ENCODE measurements at places on chromosomes 4 and X.

- no peak for DNase-seq
Observed at GRCh38 chr4:100288811-100289529, 98.7 kb upstream of the DDIT4L start.

GRCh38 chrX:10841579-10841978, 221.2 kb upstream of the MID1 start:
- DNase-seq = no peak

GRCh38 chrX:112081781-112082652, 559 bp downstream of the TRPC5 start:
- DNase-seq = no peak

GRCh38 chr4:23268072-23268771, 575.5 kb downstream of the GBA3 start:
- no peak for DNase-seq

DNA sequence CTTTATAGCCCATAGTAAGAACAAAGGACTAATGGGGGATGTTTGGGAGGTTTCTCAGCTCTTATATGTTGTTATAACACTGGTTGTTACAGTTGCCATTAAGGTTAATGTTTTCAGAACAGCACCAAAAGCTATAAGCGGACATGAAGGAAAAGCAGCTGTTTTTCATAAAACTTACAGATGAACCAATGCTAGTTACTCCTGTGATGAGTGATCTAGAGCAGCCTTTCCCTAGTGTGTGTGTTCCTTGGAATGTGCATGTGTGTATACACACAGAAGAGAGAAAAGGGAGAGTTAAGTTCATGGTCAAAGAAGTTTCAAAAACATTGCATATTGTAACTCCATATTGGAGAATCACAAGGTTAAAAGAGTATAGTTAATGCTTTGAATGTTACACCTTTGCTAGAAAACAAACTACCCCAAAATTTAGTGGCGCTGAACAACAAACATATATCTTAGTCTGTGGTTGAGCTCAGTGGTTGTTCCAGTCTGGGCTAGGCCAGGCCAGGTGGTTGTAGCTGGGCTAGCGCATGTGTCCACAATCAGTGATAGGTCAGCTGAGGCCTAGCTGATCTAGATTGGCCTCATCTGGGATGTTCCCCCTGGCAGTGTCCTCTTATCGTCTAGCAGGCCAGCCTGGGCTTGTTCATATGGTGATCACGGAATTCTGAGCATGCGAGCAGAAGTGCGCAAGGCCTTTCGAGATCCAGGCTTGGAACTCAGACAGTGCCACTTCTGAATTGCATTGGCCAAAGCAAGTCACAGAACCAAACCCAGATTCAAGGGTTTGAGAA, 151.0 kb downstream of the NHS start:
- no peak for DNase-seq

DNA sequence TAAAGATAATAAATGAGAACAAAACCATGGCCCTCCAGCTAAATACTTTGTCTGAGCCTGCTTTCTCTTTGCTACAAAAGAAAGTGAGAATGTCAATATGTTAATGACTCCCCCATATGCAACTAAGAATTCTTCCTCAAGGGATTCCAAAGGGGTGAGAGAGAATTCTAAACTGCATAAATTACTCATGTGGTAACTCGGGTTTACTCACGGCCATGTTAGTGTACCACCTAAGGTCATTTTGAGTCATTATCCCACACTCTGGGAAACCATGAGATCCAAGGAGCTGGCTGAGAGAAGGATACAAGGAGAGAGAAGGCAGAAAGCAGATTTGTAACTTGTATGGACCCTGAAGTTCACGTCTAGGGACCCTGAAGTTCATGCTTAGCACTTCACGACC, 190.3 kb downstream of the DHX15 start:
- no peak for DNase-seq

GRCh38 chrX:45083314-45083713, 117.4 kb downstream of the DIPK2B start:
- DNase-seq = no peak

DNA sequence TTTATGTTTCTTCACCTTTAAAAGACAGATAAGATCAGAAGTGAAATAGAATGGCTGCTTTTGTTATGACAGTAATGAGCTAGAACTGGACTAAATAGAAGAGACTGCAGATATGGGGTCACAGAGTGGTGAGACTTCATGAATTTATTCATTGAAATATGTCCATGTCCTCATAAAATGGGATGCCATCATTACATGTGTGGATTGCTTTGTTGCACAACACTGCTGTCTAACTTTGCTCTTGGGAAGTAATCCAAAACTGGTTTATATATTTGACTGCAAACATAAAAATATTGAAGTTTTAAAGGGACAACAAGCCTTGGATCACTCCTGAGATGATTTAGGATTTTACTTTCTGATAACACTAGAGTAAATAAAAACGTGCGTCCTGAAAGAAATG, 209.2 kb upstream of the FAT4 start:
- DNase-seq = no peak

GRCh38 chrX:14355556-14355955, 173.8 kb upstream of the GLRA2 start:
- DNase-seq = no peak

- no peak for DNase-seq
Observed at GRCh38 chr4:139144911-139145551, 32.0 kb downstream of the ELF2 start.

DNA sequence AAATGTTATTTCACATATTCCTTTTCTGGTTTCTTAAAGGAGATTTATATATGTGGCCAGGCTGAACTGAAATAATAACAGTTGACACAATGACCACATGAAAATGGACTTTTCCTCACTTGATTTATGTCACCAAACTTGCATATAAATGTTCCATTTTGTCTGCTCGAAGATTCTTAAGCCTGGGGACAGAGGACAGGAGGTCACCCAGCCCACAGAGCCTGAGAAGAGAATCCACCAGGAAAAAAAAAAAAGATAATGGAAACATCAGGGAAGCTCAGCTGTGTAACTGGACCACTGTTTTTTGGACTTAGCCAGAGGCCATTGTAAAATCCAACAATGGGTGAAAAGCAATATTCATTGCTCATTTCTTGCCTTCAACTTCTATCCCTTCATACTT, 359.0 kb upstream of the FGF16 start:
- no peak for DNase-seq

- no peak for DNase-seq
Observed at GRCh38 chr4:173546776-173547175, 16.7 kb upstream of the HAND2 start.

DNA sequence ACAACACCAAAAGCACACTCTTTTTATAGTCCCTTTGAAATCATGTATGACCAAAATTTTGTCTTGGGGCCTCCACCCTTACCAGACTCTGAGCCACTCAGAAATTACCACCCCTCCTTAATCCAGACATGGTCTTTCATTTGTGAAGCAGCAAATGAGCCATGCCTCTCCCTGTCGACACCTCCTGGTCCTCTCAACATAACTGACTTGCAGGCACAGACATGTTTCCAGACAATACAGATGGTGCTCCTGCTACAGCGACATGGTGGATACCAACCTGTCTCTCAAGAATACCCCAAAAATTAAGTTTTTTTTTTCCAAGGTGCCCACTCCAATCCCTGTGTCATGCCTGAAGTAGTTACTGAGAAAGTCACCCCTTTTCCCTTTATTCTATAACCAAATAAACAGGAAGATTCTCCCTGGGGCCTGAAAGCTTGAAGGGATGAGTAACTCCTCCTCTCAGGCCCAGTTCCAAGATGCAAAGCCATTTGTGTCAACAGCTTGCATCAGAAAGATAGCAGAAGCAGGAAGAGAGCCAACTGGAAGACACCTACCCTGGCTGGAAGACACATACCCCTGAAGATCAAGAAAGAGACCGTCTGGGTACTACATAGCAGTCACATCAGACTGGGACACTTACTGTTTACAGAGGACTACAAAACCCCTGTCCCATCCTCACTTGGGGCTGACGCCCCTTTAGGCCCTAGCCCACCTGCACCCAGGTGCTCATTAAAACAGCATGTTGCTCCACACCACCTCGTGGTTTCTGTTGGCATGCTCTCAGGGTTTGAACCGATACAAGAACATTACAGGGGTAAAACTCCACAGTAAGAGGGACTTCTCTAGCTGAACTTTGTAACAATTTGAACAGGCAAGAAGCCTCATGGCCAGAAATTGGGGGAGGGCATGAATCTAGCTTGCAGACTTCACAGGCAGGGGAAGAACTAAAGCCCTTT, 5.5 kb upstream of the UGT2B17 start:
- no peak for DNase-seq

DNA sequence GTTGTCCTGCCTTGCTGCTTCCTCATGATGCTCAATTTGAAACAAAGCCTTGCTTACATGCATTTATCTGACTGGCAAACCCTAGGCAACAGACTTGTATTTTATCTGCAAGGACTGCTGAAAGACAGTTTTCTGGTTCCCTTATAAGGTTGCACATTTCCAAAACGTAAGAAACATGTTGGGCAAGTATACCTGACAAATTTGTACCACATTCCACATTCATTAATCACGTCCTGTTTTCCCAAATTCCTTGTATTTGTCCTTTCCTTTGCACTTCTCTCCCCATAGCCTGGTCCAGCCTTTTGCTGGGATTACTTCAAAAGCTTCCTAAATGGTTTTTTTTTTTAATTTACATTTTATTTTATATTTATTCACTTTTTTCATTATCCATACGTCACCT, 310.1 kb downstream of the PPP3CA start:
- DNase-seq = no peak

- DNase-seq = no peak
Observed at GRCh38 chrX:30144971-30145731, 70.2 kb upstream of the MAGEB2 start.

DNA sequence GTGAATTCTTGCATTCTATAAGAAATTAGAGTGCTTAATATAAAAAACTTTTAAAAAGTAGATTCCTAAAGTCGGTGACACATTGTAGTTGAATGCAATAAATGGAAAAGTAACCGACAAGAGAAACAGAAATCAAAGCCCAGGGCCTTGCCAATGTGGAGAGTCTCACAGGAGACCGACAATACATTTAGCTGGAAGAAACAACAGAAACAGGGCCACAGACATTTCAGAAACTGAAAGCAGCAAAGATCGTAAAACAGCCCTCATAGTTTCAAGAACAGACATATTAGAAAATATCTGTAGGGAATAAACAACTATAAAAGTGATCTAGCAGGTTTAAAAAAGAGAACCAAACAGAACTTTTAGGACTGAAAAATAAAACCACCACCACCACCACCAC, 49.5 kb downstream of the STAP1 start:
- DNase-seq = no peak

- peak; percentile 50 for DNase-seq
Observed at GRCh38 chrX:45851434-45851991, 650.8 kb upstream of the DIPK2B start.

DNA sequence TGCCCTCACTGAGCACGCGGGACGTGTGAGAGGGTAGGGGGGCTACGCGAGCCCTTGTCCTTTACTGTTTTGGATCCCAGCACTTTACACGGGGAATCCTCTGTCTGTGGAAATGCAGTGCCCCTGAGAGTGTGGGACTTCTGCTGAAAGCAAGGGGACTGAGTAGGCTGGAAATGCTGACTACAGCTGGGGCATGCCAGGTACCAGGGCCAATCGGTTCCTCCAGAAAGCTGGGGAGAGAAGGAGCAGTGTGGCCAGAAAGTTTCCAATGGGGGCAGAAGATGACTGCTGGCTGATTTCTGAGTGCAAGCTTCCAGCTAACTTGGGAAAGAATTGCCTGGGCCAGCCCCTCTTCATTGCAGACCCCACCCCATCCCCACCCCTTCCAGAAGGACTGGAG, 1.5 kb downstream of the NHSL2 start:
- DNase-seq = no peak

DNA sequence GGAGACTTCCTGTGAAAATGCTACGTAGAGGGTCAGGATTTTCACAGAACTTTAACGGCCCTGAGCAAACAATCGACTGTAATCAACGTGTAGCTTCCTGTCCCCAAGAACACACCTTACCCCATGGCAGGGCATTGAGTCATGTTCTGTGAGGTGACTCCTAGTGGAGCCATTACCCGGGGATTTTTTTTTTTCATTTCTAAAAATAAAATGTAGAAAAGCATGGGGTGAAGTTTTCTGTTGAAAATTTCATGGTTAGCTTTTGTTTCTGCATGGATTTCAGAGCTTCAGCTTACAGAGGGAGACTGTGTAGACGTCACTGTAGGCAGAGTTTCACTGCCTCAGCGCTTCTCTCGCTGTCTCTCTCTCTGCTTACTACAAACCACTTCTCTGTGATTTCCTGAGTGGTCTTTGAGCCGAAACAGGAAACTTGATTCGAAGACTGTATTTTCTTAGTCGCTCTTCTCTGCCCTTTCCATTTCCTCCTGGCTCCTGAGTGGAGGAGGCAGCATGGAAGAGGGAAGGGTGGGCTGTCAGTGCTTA, 111.7 kb downstream of the NFKB1 start:
- DNase-seq = no peak

DNA sequence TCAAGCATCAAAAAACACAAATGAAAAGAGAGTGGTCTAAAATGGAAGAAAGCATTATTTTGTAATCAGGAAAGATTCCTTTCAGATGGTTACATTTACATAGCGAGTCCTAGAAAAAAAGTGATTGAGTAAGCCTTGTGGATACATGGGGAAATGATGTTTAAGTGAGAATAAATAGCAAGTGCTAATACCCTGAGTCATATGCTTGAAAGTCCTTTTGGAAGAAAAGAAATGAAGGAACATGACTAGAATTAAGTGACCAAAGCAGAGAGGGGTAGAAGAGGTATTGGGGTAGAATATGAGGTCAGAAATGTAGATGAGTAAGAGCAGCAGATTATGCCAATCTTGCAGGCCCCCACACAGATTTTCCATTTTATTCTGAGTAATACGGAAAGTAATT, 814.8 kb upstream of the GRID2 start:
- no peak for DNase-seq

GRCh38 chrX:133265331-133265730, 47.2 kb upstream of the TFDP3 start:
- DNase-seq = no peak

Measured in activated CD4-positive, CD25-positive, alpha-beta regulatory T cell treated with anti-CD3 and anti-CD28 coated beads, Interleukin-2, amount 50 U/mL, for 72 hours (primary cell).